Cardiac muscle cell (in vitro differentiated cells and primary cell): ENCODE measurements at places on chromosomes 7 and 10. TPM values are rescaled to one million over a fixed set of nuclear protein-coding genes. Genes with fewer than 3 reads are reported as not detected.

DNA sequence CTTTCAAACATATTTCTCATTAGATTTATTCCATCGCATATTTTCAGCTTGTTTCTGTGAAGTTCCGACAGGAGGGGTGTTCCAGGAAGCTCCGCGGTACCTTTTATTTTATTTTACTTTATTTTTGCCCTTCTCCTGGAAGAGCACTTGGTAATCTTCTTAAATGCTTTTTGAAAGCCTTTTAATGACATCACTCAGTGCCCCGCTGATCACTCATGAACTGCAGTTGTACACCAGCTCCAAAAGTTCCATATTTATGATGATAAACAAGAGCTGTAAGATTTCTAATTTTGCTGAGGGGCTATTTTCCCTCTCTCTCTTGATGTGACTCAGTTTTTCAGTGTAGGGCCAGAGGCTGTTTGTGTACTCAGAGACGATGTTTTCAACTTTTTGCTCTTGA lies 144.4 kb downstream of the KIAA1217 start:
- DNase-seq, result no peak
- H3K4me1 ChIP-seq, result peaks cover 14% of the 10 kb centered on the region
- no peaks in the 10 kb centered on the region for H3K36me3 ChIP-seq
- no peak overlapping the region for H3K27ac ChIP-seq
- no peaks in the 10 kb centered on the region for H3K27me3 ChIP-seq

GRCh38 chr10:127932521-127933270 lies 25.8 kb downstream of the PTPRE start:
- no peak overlapping the region for H3K4me3 ChIP-seq
- DNase-seq, result no peak
- H3K27ac ChIP-seq, result no peak overlapping the region
- no peaks in the 10 kb centered on the region for H3K36me3 ChIP-seq
- no peaks in the 10 kb centered on the region for H3K4me1 ChIP-seq

DNA sequence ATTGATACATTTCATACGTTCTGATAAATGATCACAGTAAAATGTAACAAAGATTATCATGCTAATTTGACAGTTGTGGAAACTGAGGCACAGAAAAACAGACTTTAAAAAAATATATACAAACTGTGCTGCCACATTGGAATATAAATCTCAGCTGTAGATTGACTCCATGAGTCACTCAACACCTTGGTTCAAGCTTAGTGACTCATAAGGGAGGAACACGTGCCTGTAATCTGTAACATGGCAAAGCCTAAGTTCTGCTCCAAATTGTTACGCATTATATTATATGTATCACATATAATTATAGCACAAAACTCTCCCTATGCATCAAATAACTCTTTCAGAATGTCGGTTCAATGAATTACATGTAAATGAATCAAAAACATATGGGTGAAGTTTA lies 1047.5 kb downstream of the GATA3 start:
- H3K36me3 ChIP-seq, result no peaks in the 10 kb centered on the region
- H3K4me3 ChIP-seq, result no peak overlapping the region
- no peak for DNase-seq

DNA sequence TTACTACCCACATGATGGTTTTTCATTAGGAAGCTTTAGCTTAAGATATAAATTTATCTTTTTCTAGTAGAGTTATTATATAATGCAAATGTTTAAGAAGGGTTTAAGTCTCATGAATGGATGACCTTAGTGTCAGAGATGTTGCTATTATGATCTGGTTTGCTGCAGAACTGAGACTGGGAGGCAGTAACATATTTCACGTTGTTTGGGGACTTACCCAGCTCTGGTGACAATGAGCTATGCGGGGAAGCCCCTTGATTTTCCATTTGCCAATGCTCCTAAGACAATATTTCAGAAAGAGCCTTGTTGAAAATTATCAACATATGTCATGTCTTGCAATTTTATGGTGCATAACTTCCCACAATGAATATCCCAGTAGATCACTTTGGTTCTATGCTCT lies 754.6 kb downstream of the REEP3 start:
- H3K4me1 ChIP-seq, result no peaks in the 10 kb centered on the region
- no peaks in the 10 kb centered on the region for H3K36me3 ChIP-seq
- no peak overlapping the region for H3K4me3 ChIP-seq

GRCh38 chr7:146129296-146129695 lies 12.7 kb downstream of the CNTNAP2 start:
- no peak overlapping the region for H3K4me3 ChIP-seq
- H3K27ac ChIP-seq, result no peak overlapping the region
- no peaks in the 10 kb centered on the region for H3K27me3 ChIP-seq
- H3K4me1 ChIP-seq, result no peaks in the 10 kb centered on the region

DNA sequence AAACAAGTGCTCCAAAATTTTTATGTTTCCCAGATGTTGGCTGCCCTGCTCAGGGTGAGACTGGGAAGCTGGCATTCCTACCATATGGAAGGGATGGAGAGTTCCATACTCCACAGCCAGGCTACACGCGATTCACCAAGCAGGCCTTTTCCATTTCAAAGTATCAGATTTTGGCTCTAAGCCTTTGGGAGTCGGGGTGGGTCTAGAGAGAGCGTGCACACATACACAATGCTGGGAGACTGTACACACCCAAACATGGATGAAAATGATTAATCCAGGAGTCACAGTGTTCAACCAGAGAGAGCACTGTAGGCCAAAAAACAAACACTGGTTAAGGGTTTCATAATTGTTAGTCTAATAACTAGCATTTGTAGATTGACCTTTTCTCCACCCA lies 295.0 kb downstream of the BICC1 start:
- no peak for DNase-seq
- H3K4me1 ChIP-seq, result no peaks in the 10 kb centered on the region
- no peak overlapping the region for H3K4me3 ChIP-seq
- no peak overlapping the region for H3K27ac ChIP-seq
- H3K27me3 ChIP-seq, result no peaks in the 10 kb centered on the region
- peaks cover 14% of the 10 kb centered on the region for H3K36me3 ChIP-seq

DNA sequence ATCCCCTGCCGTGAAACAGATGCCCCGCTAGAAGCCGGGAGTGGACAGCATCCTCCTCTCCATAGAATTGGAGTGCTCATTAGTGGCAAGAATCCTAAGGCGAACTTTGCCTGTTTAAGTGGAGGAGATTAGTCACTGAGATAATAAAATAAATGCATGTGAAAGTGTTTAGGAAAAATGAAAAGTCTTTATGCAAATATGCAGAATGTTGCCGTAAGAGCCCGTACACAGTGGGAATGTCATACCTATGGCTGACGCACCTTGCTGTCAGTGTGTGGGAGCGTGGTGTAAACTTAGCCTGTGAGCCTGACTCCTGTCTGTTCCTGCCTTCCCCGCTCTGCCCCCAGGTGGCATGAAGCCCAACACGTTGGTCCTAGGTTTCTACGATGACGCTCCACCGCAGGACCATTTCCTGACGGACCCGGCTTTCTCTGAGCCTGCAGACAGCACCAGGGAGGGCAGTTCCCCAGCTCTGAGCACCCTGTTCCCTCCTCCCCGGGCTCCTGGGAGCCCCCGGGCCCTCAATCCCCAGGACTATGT lies 1.7 kb upstream of the TRIP6 start:
- H3K27me3 ChIP-seq, result no peaks in the 10 kb centered on the region
- no peak overlapping the region for H3K4me3 ChIP-seq
- H3K27ac ChIP-seq, result no peak overlapping the region
- peaks cover 7% of the 10 kb centered on the region for H3K4me1 ChIP-seq

DNA sequence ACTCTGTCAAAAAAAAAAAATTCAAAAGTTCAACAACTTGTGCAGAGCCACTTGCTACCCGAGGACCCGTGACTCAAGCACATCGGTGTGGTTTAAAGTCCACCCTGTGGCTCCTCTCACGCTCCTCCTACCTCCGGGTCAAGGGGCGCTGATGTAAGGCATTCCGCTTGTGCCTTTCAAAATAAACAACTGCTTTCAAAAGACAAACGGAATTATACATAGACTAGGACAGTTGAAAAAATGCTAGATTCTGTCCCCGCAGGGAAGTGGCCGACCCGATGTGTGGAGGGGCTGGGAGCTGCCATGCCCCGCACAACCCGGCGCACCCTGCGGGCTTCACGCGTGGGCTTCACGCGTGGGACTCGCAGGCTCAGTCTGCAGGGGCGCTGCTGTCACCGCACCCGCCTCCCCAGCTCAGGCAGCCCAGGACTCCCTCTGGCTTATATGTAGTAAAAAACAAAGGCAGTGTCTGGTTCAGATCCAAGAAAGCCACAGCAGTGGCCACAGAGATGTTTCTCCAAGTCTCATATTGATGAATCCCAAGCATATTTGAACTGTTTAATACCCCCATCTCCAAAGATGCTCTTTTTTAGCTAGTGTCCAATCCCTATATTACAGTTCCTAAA lies 239.7 kb upstream of the INHBA start:
- H3K27ac ChIP-seq, result no peak overlapping the region
- H3K27me3 ChIP-seq, result no peaks in the 10 kb centered on the region
- H3K36me3 ChIP-seq, result no peaks in the 10 kb centered on the region
- H3K4me1 ChIP-seq, result no peaks in the 10 kb centered on the region
- peak; percentile 25 for DNase-seq
- no peak overlapping the region for H3K4me3 ChIP-seq

DNA sequence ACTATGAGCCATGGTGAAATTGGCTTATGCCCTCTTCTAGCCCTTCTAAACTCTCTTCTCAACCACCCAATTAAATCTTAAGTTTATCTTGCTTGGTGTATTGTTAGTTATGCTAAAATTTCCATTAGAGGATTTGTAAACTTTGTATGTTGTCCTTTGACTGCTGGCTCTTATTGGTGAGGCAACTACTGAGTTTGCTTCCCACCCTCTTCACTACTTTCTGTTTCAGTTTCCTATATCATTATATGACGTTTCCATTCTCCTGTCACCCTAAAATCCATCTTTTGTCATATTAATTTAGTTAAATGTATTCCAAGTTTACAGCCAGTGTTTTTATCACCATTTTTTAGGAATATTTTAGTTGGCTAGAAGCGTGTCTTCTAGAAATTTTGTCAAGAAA lies 80.9 kb upstream of the VWC2 start:
- no peaks in the 10 kb centered on the region for H3K27me3 ChIP-seq
- no peaks in the 10 kb centered on the region for H3K36me3 ChIP-seq
- no peak overlapping the region for H3K27ac ChIP-seq
- no peak overlapping the region for H3K4me3 ChIP-seq

DNA sequence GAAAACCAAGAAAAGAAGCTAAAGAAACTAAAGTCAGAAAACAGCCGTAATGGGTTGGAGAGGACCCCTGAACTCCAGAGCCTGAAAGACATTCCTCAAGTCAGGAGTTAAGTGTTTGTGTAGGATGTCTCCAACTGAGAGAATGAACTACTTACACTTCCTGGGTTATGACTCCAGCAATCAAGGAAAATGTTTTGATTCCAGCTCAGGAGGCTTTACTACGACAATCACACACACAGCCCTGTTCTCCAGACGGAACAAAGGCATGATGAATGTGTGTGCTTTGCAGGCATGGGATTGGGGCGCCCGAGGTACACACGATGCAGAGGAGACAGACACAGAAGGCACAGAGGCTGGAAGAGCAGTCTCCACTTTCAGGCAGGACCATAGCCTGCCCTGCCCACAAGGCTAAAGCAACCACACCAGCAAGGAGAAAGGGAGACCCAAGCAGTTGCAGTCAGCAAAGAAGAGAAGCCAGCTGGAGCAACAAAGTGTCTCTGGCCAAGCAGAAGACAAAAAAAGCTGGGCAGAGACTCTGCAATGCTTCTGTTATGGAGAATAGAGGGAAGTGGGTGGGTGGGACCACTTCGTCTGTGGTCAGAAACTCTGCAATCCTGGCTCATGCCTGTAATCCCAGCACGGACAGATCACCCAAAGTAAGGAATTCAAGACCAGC lies 89.1 kb downstream of the GRB10 start:
- no peaks in the 10 kb centered on the region for H3K4me1 ChIP-seq
- H3K36me3 ChIP-seq, result no peaks in the 10 kb centered on the region
- H3K27ac ChIP-seq, result no peak overlapping the region
- DNase-seq, result no peak
- H3K27me3 ChIP-seq, result no peaks in the 10 kb centered on the region
- no peak overlapping the region for H3K4me3 ChIP-seq

DNA sequence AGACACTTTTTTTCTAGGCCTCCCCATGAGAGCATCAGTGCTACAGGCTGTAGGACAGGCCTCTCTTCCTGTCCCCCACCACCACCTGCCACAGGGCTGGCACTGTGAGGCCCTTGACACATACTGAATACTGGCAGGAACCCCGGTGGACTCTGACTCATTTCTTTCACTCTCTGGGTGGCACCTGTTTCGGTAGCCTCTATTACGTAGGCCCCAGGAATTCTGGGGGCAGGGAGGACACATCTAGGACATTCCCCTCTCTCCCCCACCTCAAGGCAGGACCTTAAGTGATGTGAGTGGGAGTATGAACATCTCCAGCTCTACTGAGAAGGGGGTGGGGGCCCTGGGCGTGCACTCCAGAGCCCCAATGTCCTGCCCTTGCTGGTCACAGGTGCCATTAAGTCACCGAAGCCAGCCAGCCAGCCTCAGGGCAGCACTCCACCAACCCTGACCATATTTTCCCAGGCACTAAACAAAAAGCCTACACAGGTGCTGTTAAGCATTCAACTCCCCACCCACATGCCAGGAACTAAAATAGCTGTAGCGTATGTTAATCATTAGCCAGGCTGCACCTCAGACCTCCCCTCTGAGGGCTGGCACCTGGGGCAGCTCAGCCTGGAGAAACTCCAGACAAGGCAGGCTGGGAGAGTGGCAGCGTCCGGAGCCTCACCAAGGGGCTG lies 8.9 kb downstream of the ANXA11 start:
- H3K36me3 ChIP-seq, result no peaks in the 10 kb centered on the region
- H3K4me1 ChIP-seq, result peaks cover 40% of the 10 kb centered on the region
- H3K27ac ChIP-seq, result peak overlapping the region; percentile 73
- no peaks in the 10 kb centered on the region for H3K27me3 ChIP-seq
- no peak overlapping the region for H3K4me3 ChIP-seq

- peak; percentile 85 for DNase-seq
- H3K27ac ChIP-seq, result peak overlapping the region; percentile 86
- H3K4me1 ChIP-seq, result peaks cover 26% of the 10 kb centered on the region
- H3K4me3 ChIP-seq, result no peak overlapping the region
Observed at GRCh38 chr10:71547876-71548846, 151.4 kb downstream of the CDH23 start.

DNA sequence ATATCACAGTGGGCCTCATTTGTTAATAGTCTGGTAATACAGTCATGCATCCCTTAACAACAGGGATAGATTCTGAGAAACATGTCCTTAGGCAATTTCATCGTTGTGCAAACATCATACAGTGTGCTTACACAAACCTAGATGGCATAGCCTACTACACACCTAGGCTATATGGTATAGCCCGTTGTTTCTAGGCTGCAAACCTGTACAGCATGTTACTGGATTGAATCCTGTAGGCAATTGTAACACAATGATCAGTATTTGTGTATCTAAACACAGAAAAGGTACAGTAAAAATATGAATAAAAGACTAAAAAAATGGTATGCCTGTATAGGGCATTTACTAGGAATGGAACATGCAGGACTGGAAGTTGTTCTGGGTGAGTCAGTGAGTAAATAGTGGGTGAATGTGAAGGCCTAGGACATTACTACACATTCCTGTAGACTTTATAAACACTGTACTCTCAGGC lies 12.0 kb upstream of the RHOBTB1 start:
- H3K36me3 ChIP-seq, result no peaks in the 10 kb centered on the region
- H3K4me1 ChIP-seq, result no peaks in the 10 kb centered on the region
- no peak overlapping the region for H3K27ac ChIP-seq
- DNase-seq, result peak; percentile 49
- no peak overlapping the region for H3K4me3 ChIP-seq
- no peaks in the 10 kb centered on the region for H3K27me3 ChIP-seq

The LRIT1 gene
- total RNA-seq, result not detected in 2 replicates

The CDK14 gene
- total RNA-seq, result 20.6 and 22.5 TPM in 2 replicates

The ETV1 gene
- 70.3 and 73.1 TPM in 2 replicates for total RNA-seq

The PLAU gene
- total RNA-seq, result 3.8 and 5.4 TPM in 2 replicates

The CCDC126 gene
- total RNA-seq, result 3.9 and 7.6 TPM in 2 replicates

The SPDYE6 gene
- total RNA-seq, result 0.18 TPM in 1 of 2 replicates, not detected in the other

The NME8 gene
- total RNA-seq, result 0.06 and 0.07 TPM in 2 replicates

The INA gene
- 1.1 and 1.3 TPM in 2 replicates for total RNA-seq

The MYL10 gene
- total RNA-seq, result not detected in 2 replicates

The C7orf57 gene
- 0.53 TPM in 1 of 2 replicates, not detected in the other for total RNA-seq

The CEP55 gene
- total RNA-seq, result 2.8 and 23.8 TPM in 2 replicates

The CD36 gene
- total RNA-seq, result 1.1 TPM in 2 replicates
